ENCODE measurements at places on chromosomes 3 and 15. TPM values are rescaled to one million over a fixed set of nuclear protein-coding genes. Genes with fewer than 3 reads are reported as not detected.

The SLC12A1 gene
- not detected for total RNA-seq

The SMCO1 gene
- total RNA-seq: not detected

The ASB14 gene
- total RNA-seq: not detected

The OR4M2 gene
- not detected for total RNA-seq

The ROPN1 gene
- total RNA-seq: not detected

The DYNC1LI1 gene
- 41.4 TPM for total RNA-seq

The LMAN1L gene
- total RNA-seq: not detected

The STARD9 gene
- total RNA-seq: 2.1 TPM

The TTC21A gene
- total RNA-seq: 2.4 TPM

The CAV3 gene
- not detected for total RNA-seq

The CLRN1 gene
- not detected for total RNA-seq

The TAMM41 gene
- 29.1 TPM for total RNA-seq

The AMOTL2 gene
- total RNA-seq: 52.4 TPM

The RAB6B gene
- total RNA-seq: 2.2 TPM

The COL7A1 gene
- total RNA-seq: 149 TPM

The MOBP gene
- 0.16 TPM for total RNA-seq

The STRIT1 gene
- total RNA-seq: not detected

The DNAH12 gene
- 0.02 TPM for total RNA-seq

The ACKR4 gene
- not detected for total RNA-seq

The PSTPIP1 gene
- total RNA-seq: not detected

The ECE2 gene
- not detected for total RNA-seq

The TOP2B gene
- 60.9 TPM for total RNA-seq

The MUSTN1 gene
- 0.28 TPM for total RNA-seq

The CLDN18 gene
- not detected for total RNA-seq

The FANCD2OS gene
- not detected for total RNA-seq

The SCAANT1 gene
- total RNA-seq: not detected

The CADM2 gene
- total RNA-seq: 0.11 TPM

The ETFA gene
- 254 TPM for total RNA-seq

The CCR8 gene
- total RNA-seq: not detected

The GPR160 gene
- 1.9 TPM for total RNA-seq

The AGBL1 gene
- not detected for total RNA-seq

The CCDC50 gene
- total RNA-seq: 28.2 TPM

The HIGD2B gene
- total RNA-seq: not detected

The ACOX2 gene
- 7.2 TPM for total RNA-seq

The PLSCR4 gene
- total RNA-seq: 9.0 TPM

The MEGF11 gene
- total RNA-seq: 0.31 TPM

The ESYT3 gene
- 1.2 TPM for total RNA-seq

The INO80 gene
- total RNA-seq: 12.3 TPM

The SLC9C1 gene
- not detected for total RNA-seq

The THAP10 gene
- 4.8 TPM for total RNA-seq

The SGO1 gene
- total RNA-seq: 16.1 TPM

The AVEN gene
- total RNA-seq: 23.5 TPM

The LEKR1 gene
- 0.73 TPM for total RNA-seq

The CIP2A gene
- total RNA-seq: 19.0 TPM

The IL17RB gene
- 0.83 TPM for total RNA-seq

The TMEM108 gene
- not detected for total RNA-seq

The TTLL13 gene
- 0.12 TPM for total RNA-seq

The SLC2A2 gene
- total RNA-seq: not detected

The ZNF80 gene
- not detected for total RNA-seq

The ISL2 gene
- total RNA-seq: 3.5 TPM

The RARB gene
- 10.3 TPM for total RNA-seq

The CCDC9B gene
- total RNA-seq: 25.1 TPM

The BTD gene
- total RNA-seq: 16.7 TPM

Measured in A549 treated with Mapracorat at 1 μM for 4 hours (cell line).